Activated T-cell treated with anti-CD3 and anti-CD28 coated beads, Interleukin-2, amount 50 U/mL, for 1 hour (primary cell): ENCODE measurements at places on chromosomes 1 and 21.
A peak's percentile ranks its signal among the peaks of the same experiment; 100 is the strongest.

DNA sequence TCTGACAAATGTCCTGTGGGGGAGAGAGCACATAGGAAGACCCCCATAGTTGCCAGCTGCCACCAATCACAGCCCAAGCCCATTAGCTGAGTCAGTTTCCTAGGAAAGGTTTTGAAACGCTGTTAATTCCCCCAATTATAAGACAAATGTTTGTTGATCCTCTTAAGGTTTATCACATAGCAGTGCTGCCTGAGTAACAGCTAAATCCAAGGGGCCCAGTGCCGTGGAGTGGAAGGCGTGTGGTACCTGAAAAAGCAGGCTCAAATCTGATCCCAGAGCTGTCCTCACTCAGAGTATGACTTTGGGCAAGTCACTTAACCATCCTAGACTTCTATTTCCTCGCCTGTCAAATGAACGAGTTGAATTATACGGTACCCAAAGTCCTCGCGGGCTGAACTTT is 69.5 kb downstream of the GRIK3 start:
- no peak for DNase-seq

- DNase-seq = no peak
Measured at GRCh38 chr1:212518188-212519054, 85.7 kb downstream of the NENF start.

- peak; percentile 29 for DNase-seq
Measured at GRCh38 chr21:32257962-32258785, 20.7 kb downstream of the MIS18A start.

DNA sequence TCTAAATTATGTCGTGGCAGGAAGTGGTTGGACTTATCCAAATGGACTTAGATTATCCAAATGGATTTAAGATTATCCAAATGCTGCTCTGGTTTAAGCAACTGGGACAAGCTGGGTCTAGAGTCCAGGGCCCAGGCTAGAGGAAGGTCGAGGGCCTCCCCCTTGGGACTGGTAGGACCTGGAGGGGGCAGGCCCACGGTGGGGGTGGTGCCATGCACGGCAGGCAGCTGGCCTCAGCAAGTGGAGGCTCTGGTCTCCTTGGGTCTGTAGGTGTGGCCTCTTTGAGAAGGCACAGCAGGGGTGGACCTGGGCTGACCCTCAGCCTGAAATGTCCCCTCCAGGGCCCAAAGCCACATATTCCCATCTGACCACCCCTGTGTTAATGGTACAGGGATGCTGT is 29.8 kb downstream of the PADI6 start:
- DNase-seq = no peak

DNA sequence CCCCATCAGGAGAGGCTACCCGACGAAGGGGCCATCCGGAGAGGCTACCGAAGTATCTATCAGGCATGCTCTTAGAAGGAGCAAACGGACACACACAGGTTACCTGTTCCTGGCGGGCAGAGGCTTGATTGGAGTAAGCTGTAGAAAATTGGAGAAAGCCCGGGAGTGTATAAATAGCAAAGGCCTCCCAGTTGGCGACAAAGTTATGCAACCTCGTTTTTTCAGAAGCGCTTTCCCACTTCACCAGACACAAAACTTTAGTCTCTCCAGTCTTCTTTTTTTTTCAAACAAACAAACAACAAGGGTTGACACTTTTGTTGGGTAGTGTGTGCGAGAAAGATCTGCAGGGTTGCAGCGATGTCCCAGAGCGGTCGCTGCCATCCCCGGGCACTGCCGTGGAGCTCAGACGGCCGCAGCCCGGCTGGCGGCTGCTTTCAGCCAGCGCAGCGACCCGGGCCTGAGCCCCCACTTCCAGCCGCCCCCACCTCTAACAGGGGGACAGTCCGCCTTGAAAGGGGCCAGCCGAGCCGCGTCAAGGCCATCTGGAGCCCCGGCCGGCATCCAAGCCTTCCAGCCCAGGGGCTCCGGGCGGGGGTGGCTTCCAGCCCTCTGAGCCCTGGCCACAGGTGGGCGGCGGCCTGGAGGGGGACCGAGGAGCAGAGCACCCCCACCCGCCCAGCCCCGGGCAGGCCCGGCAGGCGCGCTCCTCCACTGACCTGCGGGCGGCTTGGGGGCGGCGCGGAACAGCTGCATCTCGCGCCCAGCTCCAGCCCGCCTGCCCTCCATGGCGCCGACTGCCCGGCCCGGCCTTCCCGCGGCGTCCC is 616 bp downstream of the MCOLN3 start:
- DNase-seq = peak; percentile 36

- peak; percentile 78 for DNase-seq
Measured at GRCh38 chr1:205849619-205850355, at the start of gene PM20D1. Gene PM20D1, minus strand, starts transcription at chr1:205850132. Its CDS starts 60 bp downstream, at chr1:205850072.

DNA sequence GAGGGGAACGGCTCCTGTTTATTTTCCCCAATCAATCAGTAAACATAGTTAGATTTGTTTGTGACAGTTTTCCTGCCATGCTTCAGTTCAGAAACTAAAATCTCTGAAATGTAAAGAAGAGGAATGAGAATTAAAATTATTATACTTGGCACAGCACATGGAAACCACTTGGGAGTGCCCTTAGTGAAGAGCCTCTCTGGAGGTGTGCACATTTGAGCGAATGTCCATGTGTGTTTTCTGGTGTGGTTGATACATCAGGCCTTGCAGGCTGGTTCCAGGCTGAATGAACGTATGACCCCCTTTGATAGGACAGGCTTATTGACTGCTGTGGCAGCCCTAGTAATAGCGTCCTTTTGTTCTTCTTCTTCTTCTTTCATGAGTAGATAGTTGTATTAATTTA is 27.1 kb downstream of the C4BPA start:
- DNase-seq = no peak

DNA sequence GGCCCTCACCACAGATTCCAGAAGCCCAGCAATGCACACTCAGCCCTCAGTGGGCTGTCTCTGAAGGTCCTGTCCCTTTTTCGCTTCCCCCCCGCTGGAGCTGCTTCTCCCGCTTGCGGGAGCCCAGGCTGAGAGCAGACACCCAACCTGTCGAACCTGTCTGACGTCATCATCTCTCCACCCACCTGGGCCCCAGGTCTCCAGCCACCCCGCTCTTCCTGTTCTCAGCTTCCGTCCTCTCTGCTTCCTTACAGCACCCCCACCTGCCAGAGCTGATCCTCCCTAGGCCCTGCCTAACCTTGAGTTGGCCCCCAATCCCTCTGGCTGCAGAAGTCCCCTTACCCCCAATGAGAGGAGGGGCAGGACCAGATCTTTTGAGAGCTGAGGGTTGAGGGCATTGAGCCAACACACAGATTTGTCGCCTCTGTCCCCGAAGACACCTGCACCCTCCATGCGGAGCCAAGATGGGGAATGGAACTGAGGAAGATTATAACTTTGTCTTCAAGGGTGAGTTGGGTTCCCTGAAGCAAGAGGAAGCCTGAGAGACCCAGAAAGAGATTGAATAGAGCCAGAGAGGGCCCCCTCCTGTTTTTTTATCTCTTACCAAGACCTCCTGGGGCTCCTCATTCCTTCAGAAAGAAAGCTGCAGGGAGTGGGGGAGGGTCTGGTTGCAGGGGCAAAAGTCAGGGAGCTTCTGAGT is at the start of gene RAB25:
Gene RAB25, plus strand, starts transcription at position 224 of the 700 bp plus-strand sequence. Its CDS starts 241 bp downstream, at position 465.
- DNase-seq = no peak
